CD14-positive monocyte (primary cell): ENCODE measurements at places on chromosomes 3 and 15.

DNA sequence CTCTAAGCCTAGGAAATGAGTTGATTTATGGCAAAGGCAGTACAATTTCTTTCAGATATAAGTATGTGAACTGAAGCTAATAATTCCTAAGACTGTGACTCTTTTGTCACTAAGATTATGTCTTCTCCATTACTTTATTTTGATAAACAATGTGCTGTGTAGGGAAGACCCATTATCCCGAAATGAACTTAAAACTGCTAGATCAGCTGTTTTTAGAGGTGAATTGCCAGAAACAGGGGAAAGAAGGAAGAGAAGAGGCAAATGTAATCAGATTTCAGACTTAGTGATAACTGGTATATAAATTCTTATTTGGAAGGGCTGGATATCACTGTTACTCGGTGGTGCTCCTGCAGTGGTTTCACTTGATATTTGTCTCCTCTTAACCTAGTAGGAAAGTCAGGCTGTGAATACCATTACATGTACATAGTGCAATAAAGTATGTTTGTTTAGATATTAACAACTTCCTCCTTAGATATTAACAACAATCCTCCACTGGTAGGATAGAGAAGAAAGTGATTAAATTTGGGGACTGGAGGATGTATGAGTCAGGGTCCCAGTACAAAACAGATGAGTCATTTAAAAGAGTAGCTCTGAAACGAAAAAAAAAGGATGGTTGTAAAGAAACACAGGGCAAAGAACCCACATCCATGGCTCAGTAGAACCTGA lies 338.5 kb upstream of the KCNH8 start:
- DNase-seq: no peak

DNA sequence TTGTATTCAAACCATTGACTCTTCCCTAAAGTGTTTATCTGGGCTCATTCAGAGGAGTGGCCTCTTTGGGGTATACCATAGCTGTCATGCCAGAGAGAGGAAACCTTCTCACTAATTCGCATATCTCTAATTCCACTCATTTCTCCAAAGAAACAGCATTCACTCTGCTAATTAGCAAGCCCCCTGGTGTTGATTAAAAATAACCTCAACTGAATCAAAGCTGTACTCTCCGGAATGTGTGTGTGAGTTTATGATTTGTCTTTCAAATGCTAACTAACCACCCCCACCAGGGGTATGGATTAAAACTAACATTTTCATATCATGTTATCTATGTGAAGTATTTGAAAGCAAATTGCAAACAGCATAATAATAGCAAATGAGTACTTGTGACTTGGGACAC lies 45.5 kb downstream of the PAQR5 start:
- no peak for DNase-seq

- no peak for DNase-seq
These were observed 6.6 kb upstream of the MINDY2 start for GRCh38 chr15:58764468-58764867.

- no peak for DNase-seq
These were observed 374.2 kb downstream of the MECOM start for GRCh38 chr3:169289273-169289672.

DNA sequence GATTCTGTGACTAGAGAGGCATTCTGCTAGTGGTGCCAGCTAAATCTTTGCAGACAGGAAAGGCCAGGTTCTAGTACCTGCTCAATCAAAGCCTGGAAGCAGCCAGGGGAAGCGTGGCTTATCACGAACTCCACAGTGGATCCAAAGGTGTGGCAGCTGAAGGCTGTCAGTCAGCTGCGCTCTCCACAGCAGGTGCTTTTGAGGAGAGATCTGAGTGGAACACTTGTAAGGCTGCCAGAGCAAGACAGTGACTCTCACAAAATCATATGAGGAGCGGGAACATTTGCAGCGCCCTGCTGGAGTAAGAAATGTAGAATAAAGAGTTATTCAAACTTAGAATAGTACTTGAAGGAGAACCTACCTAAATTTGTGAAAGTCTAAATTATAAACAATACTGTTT lies 5.0 kb upstream of the DPH6 start:
- DNase-seq: no peak

DNA sequence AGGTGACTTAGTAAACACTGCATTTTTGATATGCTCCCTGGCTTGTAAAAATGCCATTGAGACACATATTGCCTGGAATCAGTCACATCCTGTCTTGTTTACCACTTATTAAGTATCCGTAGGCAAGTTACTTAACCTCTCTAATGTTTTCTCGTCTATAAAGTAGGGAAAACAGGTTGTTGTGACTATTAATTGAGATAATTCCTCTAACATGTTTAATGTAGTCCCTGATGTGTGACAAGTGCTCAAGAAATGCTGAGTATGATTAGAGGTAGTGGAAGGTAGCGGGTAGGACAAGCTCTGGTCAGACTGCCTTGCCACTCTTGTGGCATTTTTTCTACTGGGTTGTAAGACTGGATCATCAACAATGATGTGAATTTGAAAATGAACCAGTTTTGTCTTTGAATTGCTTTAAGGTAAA lies 54.1 kb downstream of the NFKBIZ start:
- no peak for DNase-seq

DNA sequence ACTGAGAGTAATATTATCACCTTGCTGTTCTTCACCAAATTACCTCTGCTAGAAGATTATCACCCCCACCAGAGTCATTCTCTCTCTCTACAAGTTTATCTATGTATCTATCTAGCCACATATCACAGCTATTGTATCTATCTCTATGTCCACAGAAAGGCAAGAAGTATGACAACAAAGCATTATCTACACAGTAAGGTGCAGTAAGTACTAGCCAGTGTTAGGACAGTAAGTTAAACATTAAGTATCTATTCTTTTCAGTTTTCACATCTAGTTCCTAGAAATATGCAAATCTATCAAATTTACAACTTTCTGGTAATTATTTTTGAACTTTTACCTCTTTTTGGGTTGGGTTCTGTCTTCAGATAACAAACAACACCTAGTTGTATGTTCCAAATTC lies 26.5 kb upstream of the XXYLT1 start:
- DNase-seq: no peak

- DNase-seq: peak; percentile 47
These were observed 55.0 kb downstream of the FLNB start for GRCh38 chr3:58063022-58063815.

DNA sequence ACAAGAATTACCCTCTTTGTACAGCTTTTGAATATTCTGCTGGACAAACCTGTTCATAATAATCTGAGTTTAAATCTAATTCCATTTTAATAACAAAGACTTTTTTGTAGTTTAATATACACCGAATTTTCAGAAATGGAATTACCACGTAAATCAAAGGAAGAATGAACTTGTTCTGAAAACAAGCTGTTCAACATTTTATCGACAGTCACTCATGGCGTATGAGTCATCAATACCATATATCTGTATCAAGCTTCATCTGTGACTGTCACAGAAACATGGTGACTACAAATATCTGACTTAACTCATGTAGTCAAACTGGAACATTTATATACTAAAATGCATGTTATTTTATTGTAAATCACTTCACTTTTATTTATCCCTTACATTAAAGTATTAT lies 90.0 kb downstream of the EFL1 start:
- DNase-seq: no peak

DNA sequence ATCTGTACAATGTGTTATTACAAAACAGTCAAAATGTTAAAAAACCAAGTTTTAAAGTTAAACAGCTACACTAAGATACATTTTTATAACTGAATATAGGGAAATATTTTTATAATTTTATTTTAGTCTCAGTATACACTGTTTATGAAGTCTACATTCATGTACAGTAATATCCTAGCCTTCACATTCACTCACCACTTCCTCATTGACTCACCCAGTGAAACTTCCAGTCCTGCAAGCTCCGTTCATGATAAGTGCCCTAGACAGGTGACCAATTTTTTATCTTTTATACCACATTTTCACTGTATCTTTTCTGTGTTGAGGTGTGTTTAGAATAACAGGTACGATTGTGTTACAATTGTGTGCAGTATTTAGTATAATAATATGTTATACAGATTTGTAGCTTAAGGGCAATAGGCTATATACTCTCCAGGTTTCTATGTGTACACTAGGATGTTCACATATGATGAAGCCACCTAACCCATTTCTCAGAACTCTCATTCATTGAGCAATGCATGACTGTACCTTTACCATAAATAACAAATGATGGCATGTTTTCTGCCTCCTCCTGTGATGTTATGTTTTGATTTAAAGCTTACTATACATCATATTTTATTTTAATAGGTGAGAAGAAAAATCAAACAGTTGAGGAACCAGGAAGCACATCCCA lies 388.4 kb upstream of the NDN start:
- DNase-seq: no peak

- no peak for DNase-seq
These were observed 591.5 kb downstream of the ZNF385D start for GRCh38 chr3:21159543-21159906.

- no peak for DNase-seq
These were observed 26.9 kb upstream of the TJP1 start for GRCh38 chr15:29849218-29849617.

GRCh38 chr3:46899151-46900006 lies 21.9 kb downstream of the PTH1R start:
- DNase-seq: no peak
